ENCODE measurements at places on chromosomes 7 and 10. TPM values are rescaled to one million over a fixed set of nuclear protein-coding genes. Genes with fewer than 3 reads are reported as not detected.

CLCN1 gene
- total RNA-seq: not detected

BAG3 gene
- total RNA-seq: 141 TPM

LBX1 gene
- not detected for total RNA-seq

IL2RA gene
- not detected for total RNA-seq

CAMK1D gene
- total RNA-seq: 7.9 TPM

HKDC1 gene
- total RNA-seq: 19.3 TPM

COL13A1 gene
- total RNA-seq: 0.43 TPM

FZD1 gene
- 2.5 TPM for total RNA-seq

SPDYE2 gene
- not detected for total RNA-seq

CPA2 gene
- total RNA-seq: 0.08 TPM

FOXP2 gene
- not detected for total RNA-seq

ZC3HAV1L gene
- total RNA-seq: 8.2 TPM

STAG3 gene
- 0.22 TPM for total RNA-seq

PIK3CG gene
- not detected for total RNA-seq

CYP3A5 gene
- total RNA-seq: 1.4 TPM

MPP7 gene
- total RNA-seq: 0.24 TPM

PALS2 gene
- total RNA-seq: 19.6 TPM

SNCG gene
- total RNA-seq: 12.7 TPM

NPFFR1 gene
- total RNA-seq: not detected

PALD1 gene
- 6.5 TPM for total RNA-seq

FBXW4 gene
- total RNA-seq: 22.6 TPM

BNIP3 gene
- total RNA-seq: 41.0 TPM

LIPN gene
- not detected for total RNA-seq

LRRC17 gene
- total RNA-seq: not detected

EVX1 gene
- total RNA-seq: 0.07 TPM

PKD2L1 gene
- not detected for total RNA-seq

KLLN gene
- total RNA-seq: 0.50 TPM

KNDC1 gene
- 1.8 TPM for total RNA-seq

IKZF1 gene
- total RNA-seq: not detected

CREB5 gene
- 4.4 TPM for total RNA-seq

EBLN1 gene
- not detected for total RNA-seq

NPSR1 gene
- total RNA-seq: not detected

MACC1 gene
- not detected for total RNA-seq

UNCX gene
- total RNA-seq: not detected

SEMA3D gene
- total RNA-seq: 0.05 TPM

MAGI2 gene
- 0.40 TPM for total RNA-seq

HOXA13 gene
- total RNA-seq: 1.9 TPM

ZMIZ1 gene
- 62.6 TPM for total RNA-seq

ZNF487 gene
- total RNA-seq: 5.8 TPM

WNT16 gene
- not detected for total RNA-seq

FIGNL1 gene
- 16.7 TPM for total RNA-seq

Measured in A549 treated with CpdA at 1 μM for 4 hours (cell line).